ENCODE measurements at places on chromosomes 1 and 21.

GRCh38 chr1:45334308-45335245 lies 5.4 kb upstream of the TOE1 start:
- DNase-seq: no peak

DNA sequence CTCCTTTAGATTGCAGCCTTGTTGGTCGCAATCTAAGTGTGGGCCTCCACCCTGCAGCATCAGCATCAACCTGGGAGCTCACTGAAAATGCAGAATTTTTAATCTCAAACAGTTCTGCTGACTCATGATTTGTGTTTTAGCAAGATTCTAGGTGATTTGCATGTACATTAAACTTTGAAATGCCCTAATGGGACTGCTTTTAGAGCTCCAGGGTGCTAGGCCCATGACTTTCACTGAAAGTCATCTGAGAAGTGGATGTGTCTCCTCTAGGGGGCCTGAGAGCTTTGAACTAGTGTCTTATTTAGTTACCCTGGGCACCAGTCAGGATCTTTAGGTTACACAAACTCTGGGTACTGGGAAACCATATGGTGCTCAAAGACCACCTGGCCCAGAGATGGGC lies 9.0 kb downstream of the TRIM67 start:
- no peak for DNase-seq

- no peak for DNase-seq
Measured at GRCh38 chr1:10561955-10562354, 87.2 kb downstream of the PEX14 start.

GRCh38 chr1:8863794-8864233 lies 14.7 kb downstream of the ENO1 start:
- DNase-seq: no peak

GRCh38 chr21:45962531-45963231 lies 18.9 kb upstream of the COL6A1 start:
- DNase-seq: no peak

DNA sequence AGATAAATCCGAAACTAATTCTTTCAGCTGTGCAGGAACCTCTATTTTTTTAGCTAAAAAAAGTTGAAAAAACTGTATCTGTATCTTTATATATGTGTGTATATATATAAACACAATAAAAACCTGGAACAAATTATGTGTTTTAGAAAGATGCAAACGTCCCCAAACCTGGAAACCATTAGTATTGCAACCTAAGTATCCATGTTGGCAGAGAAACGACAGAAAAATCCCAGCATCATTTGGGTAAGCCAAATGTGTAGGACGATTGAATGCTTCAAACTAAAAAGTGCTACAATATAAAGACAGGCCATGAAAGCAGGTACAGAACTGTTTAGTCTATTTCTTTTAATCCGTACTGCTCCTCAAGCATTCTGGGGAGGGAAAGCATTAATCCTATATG lies 87.9 kb downstream of the AHCTF1 start:
- DNase-seq: no peak

DNA sequence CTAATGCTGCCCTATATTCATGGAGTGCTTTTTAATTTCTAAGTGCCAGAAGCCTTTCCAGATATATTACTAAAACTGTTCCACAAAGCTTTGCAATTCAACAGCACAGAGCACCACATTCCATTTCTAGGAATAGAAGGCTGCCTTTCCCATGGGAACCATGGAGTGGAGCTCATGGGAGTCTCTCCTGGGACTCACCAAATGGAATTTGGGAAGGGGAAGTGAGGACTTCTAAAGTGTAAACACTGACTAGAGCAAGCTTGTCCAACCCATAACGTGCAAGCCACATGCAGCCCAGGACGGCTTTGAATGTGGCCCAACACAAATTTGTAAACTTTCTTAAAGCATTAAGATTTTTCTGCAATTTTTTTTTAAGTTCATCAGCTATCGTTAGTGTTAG lies 190.4 kb upstream of the TNR start:
- DNase-seq: no peak

- no peak for DNase-seq
Measured at GRCh38 chr1:203627398-203627797, 766 bp downstream of the ATP2B4 start.

DNA sequence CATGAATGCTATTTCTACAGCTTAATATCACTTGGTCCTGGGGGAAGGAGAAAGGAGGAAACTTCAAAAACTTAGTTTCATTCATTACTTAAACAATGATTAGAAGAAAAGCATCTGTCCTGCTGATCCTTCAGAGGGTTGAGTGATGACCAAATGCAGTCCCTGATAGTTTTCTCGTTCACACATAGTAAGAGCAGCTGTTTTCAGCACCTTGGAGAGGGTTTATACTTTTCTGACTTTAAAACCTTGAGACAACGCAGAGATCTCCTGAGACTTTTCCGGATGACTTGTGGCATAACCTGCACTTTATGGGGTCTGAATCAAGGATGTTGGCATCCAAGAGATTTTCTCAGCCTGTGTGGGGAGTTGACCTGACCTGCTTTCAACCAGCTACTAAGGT lies 94.0 kb upstream of the KCND3 start:
- no peak for DNase-seq

- no peak for DNase-seq
Measured at GRCh38 chr21:35932232-35932911, 128.0 kb downstream of the SETD4 start.

GRCh38 chr1:184068354-184068753 lies 16.8 kb downstream of the TSEN15 start:
- no peak for DNase-seq

GRCh38 chr1:115437196-115437595 lies 99.1 kb upstream of the NGF start:
- no peak for DNase-seq

DNA sequence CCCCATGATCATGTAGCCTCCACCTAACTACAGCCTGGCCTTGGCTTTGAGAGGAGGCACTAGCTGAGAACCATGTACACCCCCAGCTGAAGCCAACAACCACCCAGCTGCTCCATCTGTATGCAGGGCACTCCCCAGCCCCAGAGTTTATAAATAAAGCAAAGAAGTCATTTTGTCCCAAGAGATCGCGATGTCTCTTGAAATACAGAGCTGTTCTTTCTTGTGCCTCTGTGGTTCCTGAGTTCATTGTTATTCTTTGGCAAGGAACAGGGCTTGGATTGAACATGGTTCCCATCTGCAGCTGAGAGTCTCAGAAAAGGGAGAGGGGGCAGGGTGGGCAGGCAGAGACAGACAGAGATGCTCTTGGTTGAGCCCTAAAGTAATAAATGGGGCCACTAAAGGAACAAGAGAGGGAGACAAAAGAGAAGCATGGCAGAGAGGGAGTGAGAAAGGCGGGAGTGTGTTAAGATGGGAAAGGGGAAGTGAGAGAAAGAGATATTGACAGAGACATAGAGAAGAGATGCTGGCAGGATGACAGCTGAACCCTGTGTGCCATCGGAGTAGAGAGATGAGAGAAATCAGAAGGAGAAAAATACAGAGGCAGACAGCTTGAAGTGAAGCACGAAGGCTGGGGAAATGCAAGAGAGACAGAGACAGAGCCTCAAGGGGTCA lies 63.3 kb downstream of the TNR start:
- DNase-seq: no peak

DNA sequence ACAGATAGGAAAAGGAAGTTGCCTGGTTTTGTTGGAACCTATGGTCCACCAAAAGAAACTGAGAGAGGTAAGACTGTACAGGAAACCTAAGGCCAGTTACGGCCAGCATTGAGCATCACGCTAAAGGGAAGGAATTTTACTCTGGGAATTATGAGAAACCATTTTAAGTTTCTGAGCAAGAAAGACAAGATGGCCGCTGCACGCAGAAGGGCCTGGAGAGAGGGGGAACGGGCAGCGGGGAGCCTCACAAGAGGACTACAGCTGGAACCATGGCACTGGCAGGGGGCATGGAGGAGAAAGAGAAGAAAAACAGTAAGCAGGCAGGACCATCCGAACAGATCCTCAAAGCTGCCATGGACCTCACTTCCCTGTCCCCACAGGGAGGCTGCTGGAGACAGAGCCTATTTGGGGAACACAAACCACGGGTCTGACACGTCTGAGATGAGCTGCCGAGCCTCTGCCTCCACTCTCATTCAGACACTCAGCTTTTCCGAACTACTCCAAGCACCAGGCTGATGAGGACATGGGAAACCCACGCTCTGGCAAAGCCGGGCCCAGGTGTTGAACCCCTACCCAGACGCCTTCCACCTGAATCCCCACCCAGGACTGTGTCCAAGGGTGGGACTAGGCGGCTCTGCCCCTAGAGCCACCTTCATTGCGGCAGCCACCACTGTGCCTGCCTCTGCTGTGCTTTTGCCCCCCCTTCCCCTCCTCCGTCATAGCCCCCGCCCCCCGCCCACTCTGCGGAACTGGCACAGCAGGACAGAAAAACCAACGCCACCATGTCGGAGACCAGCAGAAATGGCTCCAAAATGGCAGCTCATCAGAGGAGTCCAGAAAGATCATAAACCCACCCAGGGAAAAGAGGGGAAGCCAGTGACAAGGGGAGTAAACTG lies 69.0 kb downstream of the CD46 start:
- no peak for DNase-seq

- DNase-seq: no peak
Measured at GRCh38 chr1:207318072-207318619, 3.3 kb upstream of the CD55 start.

GRCh38 chr1:154352581-154353459 lies 27.5 kb downstream of the ATP8B2 start:
- no peak for DNase-seq

DNA sequence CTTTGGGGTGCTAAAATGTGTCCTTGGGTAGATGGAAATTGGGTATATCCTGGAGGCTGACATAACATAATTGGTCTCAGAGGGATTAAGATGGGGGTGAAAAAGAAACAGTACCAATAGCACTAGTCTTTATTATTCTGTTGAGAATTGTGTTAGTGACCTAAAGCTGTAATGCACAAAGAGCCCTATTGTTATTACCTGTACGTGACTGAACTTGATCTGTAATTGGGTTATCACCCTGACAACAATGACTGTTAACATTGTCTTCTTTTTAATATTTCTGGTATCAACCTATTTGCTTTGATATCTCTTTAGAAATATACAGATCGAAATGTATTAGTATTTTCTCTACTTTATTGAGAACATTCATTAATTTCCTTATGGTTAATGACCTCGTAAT lies 147.6 kb downstream of the NEK7 start:
- DNase-seq: no peak

- DNase-seq: no peak
Measured at GRCh38 chr1:167443757-167444156, 74.6 kb downstream of the CD247 start.

DNA sequence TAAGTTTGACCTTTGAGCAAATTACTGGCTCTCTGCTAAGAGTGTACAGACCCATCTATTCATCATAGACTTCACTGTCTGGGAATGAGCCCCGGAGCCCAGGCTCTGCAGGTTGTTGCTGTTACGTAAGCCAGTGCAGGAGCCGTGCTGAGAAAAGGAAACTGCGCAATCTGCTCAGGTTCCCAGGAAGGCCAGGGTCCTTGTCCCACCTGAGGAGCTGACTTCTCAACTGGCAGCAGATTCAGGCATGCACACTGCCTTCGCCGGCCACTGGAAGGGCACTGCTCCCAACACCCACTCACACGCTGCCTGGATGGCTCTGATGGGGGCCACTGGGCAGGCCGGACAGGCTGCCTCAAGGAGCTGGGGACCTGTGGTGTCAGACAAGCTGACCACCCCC lies 19.5 kb downstream of the RCAN1 start:
- DNase-seq: no peak

GRCh38 chr1:196690582-196690981 lies 38.7 kb downstream of the CFH start:
- no peak for DNase-seq

- DNase-seq: no peak
Measured at GRCh38 chr1:34750610-34751009, 4.2 kb upstream of the GJB5 start.

GRCh38 chr1:62573675-62574074 lies 23.6 kb upstream of the ANGPTL3 start:
- no peak for DNase-seq

DNA sequence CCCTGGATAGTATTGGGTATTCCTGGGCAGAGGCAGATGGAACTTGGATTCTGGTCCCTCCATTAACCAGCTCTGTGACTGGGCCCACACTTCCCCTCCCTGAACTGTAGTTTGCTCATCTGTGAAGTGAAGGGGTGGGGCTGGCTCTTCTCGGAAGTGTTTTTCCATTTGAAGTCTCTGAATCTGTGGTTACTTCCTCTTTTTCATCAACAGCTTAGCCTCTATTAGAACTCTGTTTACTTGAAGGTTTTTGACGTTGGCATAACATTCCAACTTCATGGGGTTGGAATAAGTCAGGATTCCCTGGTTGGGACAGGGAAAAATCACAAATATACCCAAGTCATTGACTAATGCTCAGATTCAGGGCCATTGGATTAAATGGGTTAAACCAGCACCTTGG lies 3.6 kb downstream of the KIAA0040 start:
- DNase-seq: peak; percentile 30

DNA sequence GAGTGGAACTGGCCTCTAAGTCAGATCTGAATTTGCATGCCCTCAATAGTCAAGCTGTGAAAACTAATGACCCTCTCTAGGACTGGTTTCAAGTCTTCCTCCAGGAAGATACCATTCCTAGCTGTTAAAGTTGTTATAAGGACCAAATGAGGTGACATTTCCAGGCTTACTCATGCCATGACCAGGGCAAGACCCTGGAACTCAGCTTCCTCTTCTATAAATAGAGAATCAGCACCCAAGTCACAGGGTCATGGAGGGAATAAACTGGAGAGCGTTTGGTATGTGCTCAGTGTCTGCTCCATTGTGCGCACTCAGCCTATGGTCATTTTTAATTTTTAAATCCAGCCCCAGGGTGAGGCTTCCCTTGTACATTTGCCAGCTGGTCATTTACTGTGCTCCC lies 2.5 kb downstream of the S100A9 start:
- no peak for DNase-seq

DNA sequence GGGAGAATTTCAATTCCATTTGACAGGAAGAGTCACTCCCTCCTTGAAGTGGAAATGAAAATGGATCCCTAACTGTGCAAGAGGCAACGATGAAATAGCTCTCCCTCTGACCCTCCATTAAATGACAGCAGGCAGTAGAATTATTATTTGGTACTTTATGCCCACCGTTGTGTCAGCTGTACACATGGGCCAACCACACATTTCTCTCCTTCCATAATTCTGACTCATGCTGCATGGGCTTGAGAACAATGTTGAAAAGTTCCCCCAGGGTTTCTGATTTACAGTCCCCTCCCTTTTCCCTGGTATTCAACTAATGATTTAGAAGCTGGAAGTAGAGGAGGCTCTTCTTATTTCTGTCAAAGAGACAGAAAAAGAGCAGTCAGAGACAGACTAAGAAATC lies 103.5 kb downstream of the RGS7 start:
- no peak for DNase-seq

All from activated T-helper 1 cell treated with anti-CD3 and anti-CD28 coated beads, Interleukin-2, amount 50 U/mL, for 16 hours (primary cell).